ENCODE measurements at places on chromosomes 4 and X.

- H3K4me1 ChIP-seq: peaks cover 14% of the 10 kb centered on the region
- DNase-seq: no peak
- H3K27me3 ChIP-seq: no peaks in the 10 kb centered on the region
- H3K4me3 ChIP-seq: no peak overlapping the region
Measured at GRCh38 chrX:16807548-16807947, 21.3 kb downstream of the TXLNG start.

- no peak overlapping the region for H3K4me3 ChIP-seq
- DNase-seq: peak; percentile 5
- no peak overlapping the region for H3K27ac ChIP-seq
- peaks cover 15% of the 10 kb centered on the region for H3K36me3 ChIP-seq
Measured at GRCh38 chr4:152408514-152409327, 127.2 kb downstream of the FBXW7 start.

DNA sequence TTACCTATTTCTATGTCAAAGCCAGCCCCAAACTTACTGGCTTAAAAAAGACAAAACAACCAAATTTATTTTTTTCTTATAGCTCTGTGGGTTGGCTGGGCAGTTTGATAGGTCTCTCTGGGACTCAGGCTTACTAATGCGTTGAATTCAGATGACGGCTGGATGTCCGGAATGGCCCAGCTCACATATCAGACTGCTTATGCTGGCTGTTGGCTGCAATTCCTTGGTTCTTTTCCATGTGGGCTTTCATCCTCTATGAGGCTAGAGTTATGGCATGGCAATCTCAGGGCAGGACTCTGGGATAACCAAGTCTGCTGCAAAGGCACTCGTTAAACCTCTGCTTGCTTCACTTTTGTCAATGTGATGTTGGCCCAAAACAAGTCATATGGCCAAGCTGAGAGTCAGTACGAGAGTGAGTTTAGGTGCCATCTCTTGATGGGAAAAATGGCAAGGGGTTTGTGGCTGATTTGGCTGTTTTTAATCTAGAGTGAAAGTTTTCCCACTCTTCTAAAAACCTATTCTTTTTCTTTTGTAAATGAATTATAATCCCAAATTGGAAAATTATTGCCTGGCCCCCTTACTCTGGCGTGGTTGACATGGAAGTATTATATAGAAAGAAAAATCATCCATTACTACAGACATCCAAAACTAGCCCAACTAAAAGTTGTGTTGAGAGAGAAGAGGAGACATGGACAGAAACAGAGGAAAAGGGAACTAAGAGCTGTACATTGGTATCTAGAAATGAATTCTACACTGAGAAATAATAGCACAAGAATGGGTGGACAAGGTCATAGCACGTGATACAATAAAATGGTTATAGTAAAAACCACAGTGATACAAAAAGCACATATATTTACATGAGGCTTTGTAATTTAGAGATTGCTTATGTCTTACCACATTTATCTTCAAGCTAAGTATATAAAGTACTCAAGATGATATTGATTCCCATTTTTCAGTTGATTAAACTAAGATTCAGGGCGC lies 6.6 kb downstream of the PRIMPOL start:
- H3K27ac ChIP-seq: no peak overlapping the region
- H3K4me3 ChIP-seq: no peak overlapping the region
- H3K36me3 ChIP-seq: peaks cover 38% of the 10 kb centered on the region

- H3K27me3 ChIP-seq: no peaks in the 10 kb centered on the region
- no peak overlapping the region for H3K27ac ChIP-seq
Measured at GRCh38 chr4:40562208-40562607, 67.5 kb downstream of the RBM47 start.

DNA sequence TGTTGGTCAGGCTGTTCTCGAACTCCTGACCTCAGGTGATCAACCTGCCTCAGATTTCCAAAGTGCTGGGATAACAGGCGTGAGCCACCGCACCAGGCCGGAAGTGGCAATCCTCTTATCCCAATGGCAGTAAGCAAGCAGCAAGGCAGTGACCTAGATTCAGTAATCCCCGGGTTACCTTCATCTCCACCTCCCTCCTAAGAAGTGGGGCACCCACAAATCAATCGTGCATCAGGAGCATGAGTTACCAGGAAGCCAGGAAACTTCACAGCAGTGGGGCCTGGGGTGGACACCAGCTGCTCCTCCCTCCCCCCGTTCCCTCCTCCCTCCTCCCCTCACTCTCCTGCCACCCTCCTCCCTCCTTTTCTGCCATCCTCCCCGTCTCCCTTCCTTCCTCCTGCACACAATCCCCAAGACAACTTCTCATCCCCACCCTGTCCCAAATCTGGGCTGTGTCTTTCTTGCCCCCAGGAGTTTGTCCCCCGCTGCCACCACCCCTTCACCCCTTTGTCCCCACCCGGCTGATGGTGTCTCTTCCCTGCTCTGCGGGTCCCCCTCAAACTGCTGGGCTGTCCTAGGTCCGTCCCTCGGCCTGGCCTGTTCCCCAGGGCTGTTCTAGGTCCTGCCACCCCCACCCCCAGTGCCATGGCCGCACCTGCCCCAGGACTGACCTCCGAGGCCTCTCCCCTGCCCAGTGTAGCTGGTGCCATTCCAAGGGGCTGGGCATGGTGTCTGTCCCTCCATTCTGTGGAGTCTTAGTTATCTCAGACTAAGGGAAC lies 2.2 kb downstream of the PDE6B start:
- no peak overlapping the region for H3K27ac ChIP-seq
- peaks cover 5% of the 10 kb centered on the region for H3K27me3 ChIP-seq
- DNase-seq: no peak
- peaks cover 7% of the 10 kb centered on the region for H3K36me3 ChIP-seq

- no peak overlapping the region for H3K27ac ChIP-seq
- peaks cover 4% of the 10 kb centered on the region for H3K36me3 ChIP-seq
- H3K27me3 ChIP-seq: peaks cover 5% of the 10 kb centered on the region
- no peak overlapping the region for H3K4me3 ChIP-seq
- no peak for DNase-seq
- H3K4me1 ChIP-seq: no peaks in the 10 kb centered on the region
Measured at GRCh38 chr4:25290490-25291067, 22.0 kb upstream of the ZCCHC4 start.

DNA sequence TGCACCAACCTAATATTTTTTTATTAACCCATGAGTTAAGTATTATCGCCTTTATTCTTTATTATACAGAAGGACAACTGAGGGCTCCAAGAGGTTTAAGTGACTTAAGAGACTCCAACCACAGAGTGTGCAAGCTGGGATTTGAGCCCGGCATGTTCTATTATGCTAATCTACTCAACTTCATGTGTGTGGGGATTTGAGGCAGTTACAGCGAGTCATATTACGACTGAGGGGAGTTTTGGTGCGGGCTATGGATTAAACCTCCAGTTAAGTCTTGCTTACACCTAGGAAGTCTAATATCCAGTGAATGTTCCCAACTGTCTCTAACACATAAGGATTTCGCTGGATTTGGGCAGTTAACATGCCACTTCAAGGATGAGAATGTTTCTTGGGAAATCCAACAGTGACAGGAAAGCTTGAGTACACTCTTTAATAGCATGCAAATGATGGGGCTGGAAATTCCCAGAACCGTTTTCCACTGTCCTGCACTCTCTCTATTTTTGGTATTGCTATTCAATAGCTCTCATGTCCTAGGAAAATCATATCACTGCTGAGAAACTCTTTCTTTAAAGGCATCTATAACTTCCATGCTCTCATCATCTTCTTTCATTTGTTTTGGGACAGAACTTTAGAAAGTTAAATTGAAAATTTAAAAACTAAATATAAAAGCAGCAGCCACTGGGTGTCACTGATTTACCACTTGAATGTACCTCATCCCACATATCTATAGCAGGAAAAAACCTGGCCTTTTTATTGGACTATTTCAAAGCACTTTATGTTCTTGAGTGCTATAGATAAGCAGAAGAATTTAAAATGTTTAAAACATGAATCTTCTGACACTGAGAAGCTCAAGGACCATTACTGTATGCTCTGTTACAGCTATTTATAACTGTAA lies 165.1 kb upstream of the TTC29 start:
- H3K36me3 ChIP-seq: peaks cover 5% of the 10 kb centered on the region
- H3K4me1 ChIP-seq: no peaks in the 10 kb centered on the region
- H3K4me3 ChIP-seq: no peak overlapping the region
- no peak overlapping the region for H3K27ac ChIP-seq

GRCh38 chrX:19924285-19924684 lies 36.9 kb upstream of the SH3KBP1 start:
- no peak overlapping the region for H3K27ac ChIP-seq
- H3K27me3 ChIP-seq: no peaks in the 10 kb centered on the region
- no peaks in the 10 kb centered on the region for H3K4me1 ChIP-seq
- no peak for DNase-seq
- peaks cover 25% of the 10 kb centered on the region for H3K36me3 ChIP-seq

DNA sequence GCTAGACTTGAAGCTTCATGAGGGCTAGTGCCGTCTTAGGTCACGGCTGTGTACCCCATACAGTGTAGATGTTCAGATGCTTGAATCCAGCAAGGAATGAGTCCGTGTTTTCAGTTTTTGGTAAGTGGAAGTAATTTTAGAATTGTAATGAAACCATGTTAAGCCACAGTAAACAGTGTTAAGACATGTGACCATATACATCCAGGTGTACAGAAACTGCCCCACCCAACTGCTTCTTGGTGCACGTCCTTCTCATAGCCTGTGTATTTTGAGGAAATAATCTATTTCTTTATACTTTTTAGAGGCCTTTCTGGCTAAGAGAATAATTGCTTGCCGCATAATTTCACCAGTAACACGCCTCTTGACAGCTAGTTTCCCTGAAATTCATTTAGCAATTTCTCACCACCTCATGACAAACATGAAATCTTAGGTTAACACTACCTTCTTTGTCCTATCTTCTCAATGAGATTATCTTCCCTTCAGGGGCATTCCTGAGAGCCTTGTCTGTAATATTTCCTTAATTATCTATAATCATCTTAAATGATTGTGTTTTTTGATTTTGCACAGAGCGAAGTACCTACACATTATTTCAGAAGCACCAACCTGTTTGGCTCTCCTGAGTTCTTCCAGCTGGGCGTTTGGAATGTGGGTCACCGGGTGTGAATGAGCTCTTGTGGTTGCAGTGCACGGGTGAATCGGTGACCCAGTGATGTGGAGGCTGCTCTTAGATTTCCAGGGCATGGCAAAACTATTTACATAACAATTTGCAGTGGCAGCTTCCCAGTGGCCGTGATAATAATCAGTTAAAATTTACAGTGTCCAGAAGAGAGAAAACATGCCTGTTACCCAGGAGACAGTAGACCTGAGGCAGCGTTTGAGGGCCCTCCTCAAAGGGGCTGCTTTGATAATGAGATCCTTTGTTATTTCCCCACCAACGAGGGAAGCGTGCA lies 50.2 kb upstream of the TADA2B start:
- peaks cover 29% of the 10 kb centered on the region for H3K36me3 ChIP-seq
- no peak overlapping the region for H3K4me3 ChIP-seq
- no peaks in the 10 kb centered on the region for H3K27me3 ChIP-seq
- peak overlapping the region; percentile 23 for H3K27ac ChIP-seq
- DNase-seq: no peak

DNA sequence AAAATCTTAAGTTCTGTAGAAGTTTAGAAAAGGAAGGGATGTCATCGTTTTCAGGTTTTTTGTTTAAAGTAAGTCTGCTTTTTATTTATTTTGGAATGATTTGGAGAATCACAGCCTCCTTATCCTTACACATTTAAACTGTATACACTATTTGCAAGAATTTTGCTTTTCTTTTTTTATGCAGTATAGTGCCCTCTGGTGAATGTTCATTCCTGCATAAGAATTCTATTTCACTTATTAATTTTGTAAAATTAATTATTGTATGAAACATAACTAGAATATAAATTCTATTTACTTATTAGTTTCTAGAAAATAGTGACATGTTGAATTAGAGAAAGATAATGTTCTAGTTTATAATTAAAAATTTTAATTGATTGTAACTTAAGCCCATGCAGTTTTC lies 44.6 kb downstream of the DACH2 start:
- H3K36me3 ChIP-seq: peaks cover 59% of the 10 kb centered on the region
- H3K4me1 ChIP-seq: no peaks in the 10 kb centered on the region
- H3K27ac ChIP-seq: no peak overlapping the region
- peaks cover 4% of the 10 kb centered on the region for H3K27me3 ChIP-seq
- H3K4me3 ChIP-seq: no peak overlapping the region
- no peak for DNase-seq

DNA sequence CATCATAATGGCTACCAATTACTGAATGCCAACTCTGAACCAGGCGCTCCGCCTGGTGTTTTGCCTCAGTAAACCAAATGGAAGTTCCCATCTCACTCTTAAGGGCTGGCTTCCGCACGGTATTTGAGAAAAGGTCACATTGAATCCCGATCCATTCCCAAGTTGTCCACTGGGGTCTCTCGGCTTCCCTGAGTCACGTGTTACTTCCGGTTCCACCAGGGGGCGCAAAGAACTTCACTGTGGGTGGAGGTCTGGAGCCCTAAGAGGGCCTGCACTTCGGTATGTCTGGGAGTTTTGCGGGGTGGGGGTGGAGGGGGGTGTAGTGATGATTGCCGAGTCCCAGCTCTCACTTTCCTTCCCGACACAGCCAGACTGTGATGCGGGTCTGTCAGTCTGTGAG lies 13.4 kb upstream of the NHS start:
- no peak overlapping the region for H3K4me3 ChIP-seq
- peak; percentile 53 for DNase-seq
- no peaks in the 10 kb centered on the region for H3K36me3 ChIP-seq
- no peaks in the 10 kb centered on the region for H3K4me1 ChIP-seq

- H3K27me3 ChIP-seq: peaks cover 8% of the 10 kb centered on the region
- H3K4me3 ChIP-seq: no peak overlapping the region
- H3K27ac ChIP-seq: peak overlapping the region; percentile 38
- DNase-seq: no peak
- H3K36me3 ChIP-seq: no peaks in the 10 kb centered on the region
- peaks cover 7% of the 10 kb centered on the region for H3K4me1 ChIP-seq
Measured at GRCh38 chr4:88147799-88148217, 10.6 kb downstream of the ABCG2 start.

- H3K4me3 ChIP-seq: no peak overlapping the region
- H3K27ac ChIP-seq: peak overlapping the region; percentile 22
- peaks cover 87% of the 10 kb centered on the region for H3K36me3 ChIP-seq
- H3K27me3 ChIP-seq: no peaks in the 10 kb centered on the region
- peaks cover 22% of the 10 kb centered on the region for H3K4me1 ChIP-seq
Measured at GRCh38 chr4:24559889-24560288, 24.5 kb downstream of the DHX15 start.

- no peak for DNase-seq
- peak overlapping the region; percentile 60 for H3K27ac ChIP-seq
- no peaks in the 10 kb centered on the region for H3K27me3 ChIP-seq
- H3K4me1 ChIP-seq: no peaks in the 10 kb centered on the region
- no peaks in the 10 kb centered on the region for H3K36me3 ChIP-seq
- no peak overlapping the region for H3K4me3 ChIP-seq
Measured at GRCh38 chr4:71593311-71593710, 190.6 kb downstream of the GC start.

DNA sequence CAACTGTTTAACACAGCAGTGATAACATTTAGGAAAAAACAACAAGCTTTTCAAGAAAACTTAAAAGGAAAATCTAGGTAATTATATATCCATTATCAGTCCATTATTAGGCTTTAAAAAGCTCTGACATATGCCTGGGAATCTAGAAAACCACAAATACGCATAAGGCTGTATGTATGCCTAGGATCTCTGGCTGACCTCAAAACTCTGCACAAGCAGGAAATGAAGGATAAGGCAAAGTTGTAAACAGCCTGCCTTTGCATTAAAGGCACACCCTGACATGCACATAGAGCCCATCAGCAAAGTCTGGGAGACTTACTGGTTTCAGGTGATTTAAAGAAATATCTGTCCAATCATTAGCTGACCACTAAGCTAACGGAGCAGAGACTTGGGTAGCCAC lies 14.0 kb downstream of the TIMP1 start:
- no peak for DNase-seq
- H3K4me3 ChIP-seq: no peak overlapping the region
- H3K36me3 ChIP-seq: peaks cover 5% of the 10 kb centered on the region
- no peaks in the 10 kb centered on the region for H3K4me1 ChIP-seq
- no peaks in the 10 kb centered on the region for H3K27me3 ChIP-seq
- no peak overlapping the region for H3K27ac ChIP-seq
